ENCODE measurements at places on chromosomes 16 and 17.

GRCh38 chr17:17540935-17541639 is 44.9 kb upstream of the RASD1 start:
- no peak for DNase-seq

- no peak for DNase-seq
Observed at GRCh38 chr16:73058616-73059409, 10.9 kb upstream of the ZFHX3 start.

DNA sequence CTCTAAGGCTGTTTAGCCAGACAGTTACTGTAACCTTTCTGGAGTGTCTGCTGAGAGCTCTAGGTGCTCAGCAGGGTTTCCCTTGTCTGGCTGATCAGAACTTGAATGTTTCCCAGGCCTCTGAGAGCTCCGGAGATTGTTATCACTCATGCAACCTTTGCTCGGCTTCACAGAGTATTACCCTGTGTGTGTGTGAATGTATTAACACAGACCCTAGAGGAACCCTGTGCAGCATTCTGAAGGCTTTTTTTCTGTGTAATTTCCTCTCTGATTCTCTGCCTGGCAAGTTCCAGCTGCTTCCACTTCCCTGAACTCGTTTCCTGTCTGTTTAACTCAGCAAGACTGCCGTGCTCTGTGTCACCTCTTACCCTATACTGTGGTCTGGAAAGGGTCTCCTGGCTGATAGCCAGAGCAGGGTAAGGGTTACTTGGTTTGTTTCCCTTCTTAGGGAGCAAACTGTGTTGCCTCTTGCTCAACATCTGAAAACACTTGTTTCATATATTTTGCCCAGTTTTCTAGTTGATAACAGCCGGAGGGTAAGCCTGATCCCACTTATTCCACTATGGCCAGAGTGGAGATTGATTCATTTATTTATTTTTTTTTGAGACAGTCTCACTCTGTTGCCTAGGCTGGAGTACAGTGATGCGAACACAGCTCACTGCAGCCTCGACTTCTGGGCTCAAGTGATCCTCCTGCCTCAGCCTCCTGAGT is 21.7 kb downstream of the PRMT7 start:
- peak; percentile 18 for DNase-seq

- DNase-seq = no peak
Observed at GRCh38 chr17:50892101-50892776, 26.1 kb upstream of the TOB1 start.

DNA sequence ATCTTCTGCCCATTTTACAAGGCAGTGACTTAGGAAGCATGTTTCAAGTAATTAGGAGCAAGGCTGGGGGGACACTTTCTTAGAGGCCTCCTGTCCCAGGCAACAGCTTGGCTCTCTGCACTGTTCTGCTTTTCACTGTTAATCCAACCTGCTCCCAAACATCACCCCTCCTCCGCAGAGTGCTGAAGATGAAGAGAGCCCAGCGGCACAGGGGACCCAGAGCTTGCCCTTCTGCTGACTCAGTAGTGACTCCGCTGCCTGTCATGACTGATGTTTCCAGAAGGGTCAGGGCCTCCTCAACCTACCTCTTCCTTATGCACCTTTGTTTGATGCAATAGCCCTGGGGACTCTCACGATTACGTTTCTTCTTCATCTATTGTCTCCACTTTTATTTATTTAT is 38.9 kb upstream of the NDRG4 start:
- DNase-seq = no peak

- no peak for DNase-seq
Observed at GRCh38 chr17:57106107-57106835, 21.2 kb downstream of the AKAP1 start.

DNA sequence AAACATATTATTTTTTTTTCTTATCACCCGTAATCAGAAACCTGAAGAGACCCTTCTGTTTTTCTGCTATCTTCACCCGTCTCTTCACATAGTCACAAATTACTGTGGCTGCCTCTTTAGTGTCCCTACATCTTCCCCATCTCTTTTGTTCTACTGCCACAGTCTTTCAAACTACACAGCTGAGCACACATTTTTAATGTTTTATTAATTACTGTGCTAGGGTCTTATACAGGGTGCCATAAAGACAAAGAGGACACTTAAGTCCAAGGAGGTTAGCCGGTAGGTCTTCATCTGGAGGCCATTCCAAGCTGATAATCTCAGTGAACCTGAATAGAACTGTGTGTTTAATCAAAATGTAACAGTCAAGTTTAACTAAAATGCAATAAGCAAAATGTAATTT is 20.7 kb downstream of the CNTNAP4 start:
- DNase-seq = no peak

- no peak for DNase-seq
Observed at GRCh38 chr17:61201211-61201610, 198.4 kb upstream of the TBX2 start.

- no peak for DNase-seq
Observed at GRCh38 chr17:42053731-42054500, 3.5 kb upstream of the C17orf113 start.

GRCh38 chr17:58516644-58517377 is 2.4 kb upstream of the MTMR4 start:
- DNase-seq = no peak

DNA sequence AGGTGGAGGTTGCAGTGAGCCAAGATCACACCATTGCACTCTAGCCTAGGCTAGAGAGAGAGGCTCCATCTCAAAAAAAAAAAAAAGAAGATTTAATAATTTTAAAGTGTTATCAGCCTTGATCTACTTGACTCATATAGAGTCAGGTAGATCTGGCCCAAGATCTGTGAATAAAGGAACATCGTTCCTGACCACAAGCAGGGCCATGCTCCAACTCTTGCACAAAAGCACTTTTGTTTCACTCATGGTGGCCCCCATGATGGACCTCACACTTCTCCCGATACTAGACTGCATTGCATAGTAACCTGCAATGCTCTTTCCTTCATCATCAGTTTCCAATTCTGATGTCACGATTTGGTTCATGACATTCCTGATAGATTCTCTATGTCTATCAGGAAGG is 5.2 kb upstream of the MYH11 start:
- no peak for DNase-seq

GRCh38 chr17:58630883-58631522 is 60.8 kb downstream of the TEX14 start:
- DNase-seq = no peak

- DNase-seq = peak; percentile 14
Observed at GRCh38 chr17:75619506-75620431, 13.5 kb upstream of the SMIM5 start.

DNA sequence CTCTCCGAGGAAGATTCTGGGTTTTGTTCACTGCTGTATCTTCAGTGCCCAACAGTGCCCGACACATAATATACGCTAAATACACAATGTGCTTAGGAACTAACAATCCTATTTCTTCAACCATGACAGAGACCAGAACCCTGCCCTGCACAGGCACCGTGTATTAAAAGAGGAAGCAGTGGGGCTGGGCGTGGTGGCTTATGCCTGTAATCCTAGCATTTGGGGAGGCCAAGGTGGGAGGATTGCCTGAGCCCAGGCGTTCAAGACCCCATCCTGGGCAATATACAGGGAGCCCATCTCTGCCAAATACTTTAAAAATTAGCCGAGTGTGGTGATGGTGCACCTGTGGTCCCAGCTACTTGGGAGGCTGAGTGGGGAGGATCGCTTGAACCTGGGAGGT is 19.3 kb downstream of the ARL2BP start:
- no peak for DNase-seq

DNA sequence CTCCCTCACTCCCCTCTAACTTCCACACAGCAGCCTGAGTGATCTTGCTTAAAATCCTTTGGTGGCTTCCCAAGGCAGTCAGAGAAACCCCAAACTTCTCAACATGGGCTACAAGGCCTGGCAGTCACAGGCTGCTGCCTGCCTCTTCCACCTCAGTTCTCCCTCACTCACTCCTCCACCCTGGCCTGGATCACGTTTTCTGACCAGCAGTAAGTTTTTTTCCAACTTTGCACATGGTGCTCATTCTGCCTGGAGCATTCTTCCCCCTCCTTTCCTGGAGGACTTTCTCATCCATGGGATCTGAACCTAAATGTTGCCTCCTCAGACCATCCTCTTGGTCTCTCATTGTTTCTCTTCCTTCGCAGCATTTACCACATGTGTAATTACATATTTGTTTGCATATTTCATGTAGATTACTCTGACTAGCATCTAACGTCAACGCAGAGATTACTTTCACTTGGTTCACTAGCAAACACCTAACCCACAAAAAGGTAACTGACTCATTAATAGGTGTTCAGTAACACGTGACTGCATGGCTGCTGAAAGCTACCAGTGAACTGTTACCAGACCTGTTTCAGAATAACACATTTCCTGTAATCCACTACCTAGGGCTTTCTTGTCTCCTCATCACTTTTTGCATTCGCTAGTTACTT is 17.1 kb downstream of the GNA13 start:
- no peak for DNase-seq

Data from hippocampal formation (tissue), 2 donors.